ENCODE measurements at places on chromosomes 3 and 15.

DNA sequence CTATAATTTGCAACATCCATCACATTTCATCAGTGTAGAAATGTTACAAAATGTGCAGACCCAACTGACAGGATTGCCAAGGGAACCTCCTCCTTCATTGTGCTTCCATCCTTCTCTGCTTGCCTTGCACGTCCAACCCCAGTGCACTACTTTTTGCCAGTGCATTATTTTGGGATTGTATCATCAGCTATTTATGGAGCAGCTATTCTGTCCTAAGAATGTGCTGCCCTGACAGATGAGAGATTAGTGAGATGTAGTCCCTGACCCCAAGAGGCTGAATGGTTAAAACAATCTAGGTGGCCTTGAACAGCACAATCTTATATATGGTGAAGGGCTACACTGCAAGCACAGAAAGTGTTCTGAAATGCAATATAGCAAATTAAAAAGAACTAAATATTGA is 935.8 kb downstream of the IGSF11 start:
- no peak for DNase-seq

DNA sequence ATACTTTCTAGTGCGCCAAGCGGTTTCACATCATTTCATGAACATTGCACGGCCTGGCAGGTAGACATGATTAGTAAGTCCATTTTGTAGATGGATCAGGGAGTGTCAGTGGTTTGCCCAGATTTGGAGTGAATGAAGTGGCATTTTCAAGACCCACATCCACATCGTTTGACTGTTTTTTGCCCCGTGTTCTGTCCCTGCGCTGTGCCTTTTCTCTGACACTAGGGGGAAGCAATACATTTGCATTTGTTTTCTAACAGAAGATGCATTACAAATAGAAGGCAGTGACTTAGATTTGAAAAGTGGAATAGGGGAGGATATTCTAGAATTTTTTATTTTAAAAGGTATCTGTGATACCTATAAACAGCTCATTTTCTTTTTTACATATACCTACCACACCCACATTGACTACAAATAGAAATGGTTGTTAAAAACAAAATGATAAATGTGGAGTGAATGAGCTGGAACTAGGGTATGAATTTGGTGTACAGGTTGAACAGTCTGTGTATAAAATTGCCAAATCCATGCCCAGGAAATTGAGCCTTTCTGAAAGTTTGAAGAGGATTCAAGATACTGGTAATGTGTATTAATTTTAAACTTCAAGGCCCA is 98.0 kb downstream of the USP13 start:
- no peak for DNase-seq

DNA sequence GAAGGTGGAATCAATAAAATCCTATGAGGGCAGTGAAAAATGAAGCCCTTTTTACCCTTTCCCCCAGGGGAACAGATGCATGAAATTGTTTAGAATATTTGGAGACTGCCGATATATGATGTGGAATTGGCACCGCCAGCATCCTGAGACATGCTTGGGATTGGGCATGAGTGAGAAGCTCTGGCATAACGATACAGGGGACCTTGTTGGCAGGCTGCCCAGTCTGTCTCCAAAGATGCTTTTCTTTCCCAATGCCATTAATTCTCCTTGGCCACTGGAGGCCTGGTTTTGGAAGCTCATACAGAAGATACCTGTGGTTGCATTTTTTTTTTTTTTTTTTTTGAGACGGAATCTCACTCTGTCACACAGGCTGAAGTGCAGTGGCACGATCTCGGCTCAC is 800.6 kb upstream of the LMCD1 start:
- DNase-seq, result no peak

- no peak for DNase-seq
Observed at GRCh38 chr3:29384640-29385039, 103.8 kb downstream of the RBMS3 start.

GRCh38 chr3:37777835-37778234 is 83.8 kb upstream of the CTDSPL start:
- DNase-seq, result no peak

GRCh38 chr15:51982013-51982769 is 10.6 kb upstream of the LEO1 start:
- DNase-seq, result no peak

DNA sequence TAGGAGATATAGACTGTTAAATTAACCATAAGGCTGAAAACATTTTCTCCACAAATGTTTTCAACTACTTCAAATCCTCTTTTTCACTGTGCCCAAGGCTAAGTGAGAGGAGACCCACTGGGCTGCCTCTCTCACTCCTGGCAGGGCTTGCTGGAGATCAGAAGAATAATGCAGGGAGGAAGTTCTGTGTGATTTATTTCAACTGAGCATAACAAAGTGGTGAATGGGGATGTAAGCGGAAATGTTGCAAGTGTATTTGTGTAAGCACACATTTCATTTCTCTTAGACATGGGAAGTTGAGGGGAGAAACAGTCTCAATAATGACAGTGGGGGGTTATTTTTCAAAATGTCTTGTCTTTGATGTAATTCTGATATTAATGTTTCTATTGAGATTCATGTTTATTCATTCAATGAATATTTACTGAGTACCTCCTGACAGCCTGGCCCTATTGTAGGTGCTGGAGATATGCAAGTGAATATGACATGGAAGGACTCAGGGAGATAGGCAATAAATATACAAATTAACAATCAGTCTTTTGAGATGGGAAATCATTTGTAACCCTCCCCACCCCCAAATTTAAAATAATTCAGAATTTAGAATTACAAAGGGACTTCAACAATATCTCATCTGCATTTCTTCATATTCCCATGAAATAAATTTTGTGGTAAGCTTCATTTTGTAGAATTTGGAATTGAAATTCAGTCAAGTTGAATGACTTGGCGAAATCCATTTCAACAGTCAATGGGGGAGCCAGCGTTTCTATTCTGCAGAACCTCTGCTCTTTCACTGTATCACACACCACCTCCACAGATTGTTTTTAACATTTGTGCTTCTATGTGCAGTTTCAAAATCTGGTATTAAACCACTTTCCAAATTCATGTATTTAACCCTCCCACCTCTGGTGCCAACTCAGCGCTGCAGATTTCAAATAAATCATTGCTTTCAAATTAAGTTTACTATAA is 247.2 kb downstream of the SLC9A9 start:
- no peak for DNase-seq

DNA sequence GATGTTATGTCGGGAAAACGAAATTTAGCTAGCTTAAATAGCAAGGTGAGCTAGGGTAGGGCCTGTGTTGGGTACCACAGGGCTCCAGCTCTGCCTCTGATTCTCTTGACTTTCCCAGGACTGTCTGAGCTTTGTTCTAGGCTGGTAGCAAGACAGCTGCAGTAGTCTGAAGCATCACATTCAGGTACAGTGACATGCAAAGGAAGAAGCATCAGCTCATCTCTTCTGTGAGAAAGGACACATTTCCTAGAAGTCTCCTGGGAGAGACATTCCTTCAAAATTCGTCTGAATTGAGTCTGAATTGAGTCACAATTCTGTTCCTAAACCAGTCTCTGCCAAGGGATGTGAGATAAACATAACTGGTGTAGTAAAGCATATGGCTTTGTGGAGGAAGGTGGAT is 8.5 kb upstream of the UBXN7 start:
- no peak for DNase-seq
